ENCODE measurements at places on chromosomes 5 and 9. TPM values are rescaled to one million over a fixed set of nuclear protein-coding genes. Genes with fewer than 3 reads are reported as not detected.

OR13C4 gene
- not detected for total RNA-seq

ST8SIA4 gene
- 82.3 TPM for total RNA-seq

TAF11L10 gene
- not detected for total RNA-seq

SYK gene
- 0.80 TPM for total RNA-seq

SPATA31D4 gene
- total RNA-seq = not detected

DIRAS2 gene
- not detected for total RNA-seq

IL4 gene
- 21.6 TPM for total RNA-seq

LRRC19 gene
- total RNA-seq = not detected

SQSTM1 gene
- 194 TPM for total RNA-seq

PCDHGB1 gene
- total RNA-seq = 0.48 TPM

GRM6 gene
- total RNA-seq = not detected

SLC1A3 gene
- not detected for total RNA-seq

GRCh38 chr9:111069183-111069582 is 30.9 kb upstream of the LPAR1 start:
- H3K27ac ChIP-seq = no peak overlapping the region
- no peak for DNase-seq
- H3K27me3 ChIP-seq = no peaks in the 10 kb centered on the region
- H3K36me3 ChIP-seq = no peaks in the 10 kb centered on the region
- no peaks in the 10 kb centered on the region for H3K4me1 ChIP-seq

GRCh38 chr5:60339691-60340201 is 360.2 kb downstream of the DEPDC1B start:
- no peak for DNase-seq
- no peaks in the 10 kb centered on the region for H3K27me3 ChIP-seq
- H3K36me3 ChIP-seq = no peaks in the 10 kb centered on the region
- no peaks in the 10 kb centered on the region for H3K4me1 ChIP-seq
- H3K27ac ChIP-seq = no peak overlapping the region

DNA sequence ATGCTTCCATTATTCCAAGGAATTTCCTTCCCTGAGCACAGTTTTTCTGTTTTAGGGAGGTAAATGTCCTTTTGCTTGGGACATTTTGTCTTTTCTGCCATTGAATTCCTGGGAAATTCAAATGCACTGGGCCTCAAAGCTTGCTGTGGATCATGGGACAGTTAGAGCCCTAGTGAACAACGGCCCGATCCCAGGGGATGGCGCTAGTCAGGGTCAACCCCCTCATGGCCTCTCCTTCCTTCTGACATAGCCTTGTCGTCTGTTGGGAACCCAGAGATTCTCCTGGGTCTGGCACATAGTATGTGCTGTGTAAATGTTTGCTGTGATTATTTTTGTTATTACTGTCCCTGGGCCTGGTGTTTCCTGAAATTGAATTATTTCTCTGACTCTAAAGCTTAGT is 30.7 kb upstream of the COL15A1 start:
- no peak for DNase-seq
- H3K4me1 ChIP-seq = no peaks in the 10 kb centered on the region
- H3K27me3 ChIP-seq = peaks cover 3% of the 10 kb centered on the region
- no peaks in the 10 kb centered on the region for H3K36me3 ChIP-seq
- no peak overlapping the region for H3K4me3 ChIP-seq

- H3K27me3 ChIP-seq = peaks cover 24% of the 10 kb centered on the region
- peak overlapping the region; percentile 34 for H3K27ac ChIP-seq
- H3K36me3 ChIP-seq = no peaks in the 10 kb centered on the region
- H3K4me3 ChIP-seq = no peak overlapping the region
- no peak for DNase-seq
- peaks cover 18% of the 10 kb centered on the region for H3K4me1 ChIP-seq
These were observed 58.6 kb upstream of the ZBED3 start for GRCh38 chr5:77145666-77146065.

GRCh38 chr5:14894748-14895147 is 23.2 kb upstream of the ANKH start:
- no peak overlapping the region for H3K27ac ChIP-seq
- H3K4me1 ChIP-seq = peaks cover 2% of the 10 kb centered on the region
- H3K4me3 ChIP-seq = no peak overlapping the region
- H3K36me3 ChIP-seq = no peaks in the 10 kb centered on the region
- peaks cover 1% of the 10 kb centered on the region for H3K27me3 ChIP-seq

DNA sequence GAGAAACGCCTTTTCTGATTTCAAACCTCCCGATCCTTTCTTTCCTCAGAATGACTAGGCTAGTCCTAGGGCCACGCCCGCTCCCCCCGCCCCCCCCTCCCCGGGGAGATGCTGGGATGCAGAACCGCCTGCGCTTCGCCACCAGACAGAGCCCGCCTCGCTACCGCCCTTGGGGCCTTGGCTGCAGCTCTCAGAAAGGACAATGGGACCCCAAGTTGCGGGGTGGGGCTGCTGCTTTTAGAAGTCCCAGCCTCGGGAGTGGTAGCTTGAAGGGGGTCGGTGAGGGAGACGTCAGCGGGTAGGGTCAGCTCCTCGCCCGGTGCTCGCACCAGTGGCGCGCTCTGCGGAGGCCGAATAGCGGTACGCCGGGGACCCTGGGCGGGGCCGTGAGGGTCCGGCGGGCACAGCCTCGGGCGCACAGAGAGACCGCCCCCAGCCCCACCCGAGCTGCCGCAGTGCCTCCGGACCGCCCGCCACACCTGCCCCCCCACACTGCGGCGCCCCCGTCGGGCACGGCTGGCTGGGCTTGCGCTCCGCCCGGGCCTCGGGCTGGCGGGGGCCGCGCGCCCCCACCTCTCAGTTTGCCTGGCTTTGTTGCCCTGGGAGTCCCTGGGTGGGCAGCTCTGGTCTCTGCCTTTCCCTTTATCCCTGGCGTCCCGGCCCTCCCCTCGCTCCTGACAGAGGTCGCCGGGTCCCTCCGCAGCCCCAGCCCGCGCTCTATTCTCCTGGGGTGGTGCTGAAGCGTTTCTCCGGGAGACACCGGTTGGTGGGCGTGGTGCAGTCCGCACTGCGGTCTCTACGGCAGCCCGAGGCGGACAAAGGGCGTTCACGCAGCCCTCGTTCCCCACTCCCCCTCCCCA is 1.2 kb downstream of the MAP1B start:
- H3K36me3 ChIP-seq = no peaks in the 10 kb centered on the region
- H3K27ac ChIP-seq = no peak overlapping the region
- peaks cover 70% of the 10 kb centered on the region for H3K27me3 ChIP-seq

DNA sequence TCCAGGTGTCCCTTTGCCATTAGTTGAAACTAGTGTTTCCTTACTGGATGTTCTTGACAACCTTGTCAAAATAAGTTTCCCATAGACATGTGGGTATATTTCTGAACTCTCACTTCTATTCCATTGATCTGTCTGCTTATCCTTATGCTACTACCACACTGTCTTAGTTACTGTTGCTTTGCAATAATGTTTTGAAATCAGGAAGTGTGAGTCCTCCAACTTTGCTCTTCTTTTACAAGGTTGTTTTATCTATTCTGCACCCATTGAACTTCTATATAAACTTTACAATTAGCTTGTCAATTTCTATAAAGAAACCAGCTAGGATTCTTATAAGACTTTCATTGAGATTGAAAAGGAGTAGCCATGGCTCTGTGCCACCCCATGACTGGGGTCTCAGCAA is 24.3 kb downstream of the CD14 start:
- no peak for DNase-seq
- no peaks in the 10 kb centered on the region for H3K36me3 ChIP-seq

- DNase-seq = no peak
- no peaks in the 10 kb centered on the region for H3K36me3 ChIP-seq
- no peaks in the 10 kb centered on the region for H3K4me1 ChIP-seq
- no peak overlapping the region for H3K27ac ChIP-seq
- no peak overlapping the region for H3K4me3 ChIP-seq
These were observed 18.8 kb upstream of the PPARGC1B start for GRCh38 chr5:149711338-149711737.

GRCh38 chr9:98236901-98237487 is 18.5 kb downstream of the TBC1D2 start:
- no peak overlapping the region for H3K4me3 ChIP-seq
- H3K36me3 ChIP-seq = no peaks in the 10 kb centered on the region
- H3K4me1 ChIP-seq = peaks cover 2% of the 10 kb centered on the region
- DNase-seq = no peak
- no peaks in the 10 kb centered on the region for H3K27me3 ChIP-seq

DNA sequence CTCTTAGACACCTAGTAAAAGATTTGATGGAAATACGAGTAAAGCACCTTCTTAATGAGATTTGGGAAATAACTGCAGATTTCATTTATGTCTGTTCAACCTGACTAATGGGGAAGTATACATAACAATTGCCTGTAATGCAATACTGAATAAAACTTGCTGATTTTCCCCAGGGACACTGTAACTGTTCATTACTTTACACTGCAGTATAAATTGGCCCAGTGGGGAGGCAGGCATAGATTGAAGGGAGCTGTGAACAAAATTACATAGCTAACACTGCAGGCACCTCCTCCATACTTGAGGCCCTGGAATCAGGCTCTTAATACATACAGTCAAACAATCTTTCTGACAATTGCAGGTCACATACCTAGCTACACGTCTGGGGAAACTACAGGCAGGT is 216.2 kb downstream of the PTPRD start:
- H3K4me1 ChIP-seq = no peaks in the 10 kb centered on the region
- no peak for DNase-seq
- no peaks in the 10 kb centered on the region for H3K36me3 ChIP-seq
- H3K4me3 ChIP-seq = no peak overlapping the region

DNA sequence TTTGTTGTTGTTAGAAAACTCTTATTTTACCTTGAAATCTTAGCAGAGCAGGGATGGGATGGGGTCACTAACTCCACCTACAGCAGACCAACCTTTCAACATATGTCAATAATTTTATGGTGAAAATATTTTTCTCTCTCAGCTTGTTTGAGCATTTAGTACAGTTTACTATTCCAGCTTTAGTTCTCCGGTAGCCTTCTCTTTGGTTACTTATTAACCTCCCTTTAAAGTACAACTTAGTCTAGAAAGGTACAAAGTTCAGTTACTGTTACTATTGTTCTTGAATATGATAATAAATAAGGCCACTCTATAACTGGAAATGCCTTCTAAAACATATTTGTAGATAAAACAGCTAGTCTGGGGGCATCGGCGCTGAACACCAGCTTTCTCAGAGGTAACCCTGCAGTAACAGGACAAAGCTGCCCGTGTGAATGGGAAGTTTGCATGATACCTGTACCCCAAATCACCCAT is 233.3 kb downstream of the PCSK1 start:
- H3K27me3 ChIP-seq = peaks cover 6% of the 10 kb centered on the region
- H3K4me1 ChIP-seq = no peaks in the 10 kb centered on the region
- H3K27ac ChIP-seq = no peak overlapping the region
- no peak for DNase-seq
- H3K36me3 ChIP-seq = no peaks in the 10 kb centered on the region

DNA sequence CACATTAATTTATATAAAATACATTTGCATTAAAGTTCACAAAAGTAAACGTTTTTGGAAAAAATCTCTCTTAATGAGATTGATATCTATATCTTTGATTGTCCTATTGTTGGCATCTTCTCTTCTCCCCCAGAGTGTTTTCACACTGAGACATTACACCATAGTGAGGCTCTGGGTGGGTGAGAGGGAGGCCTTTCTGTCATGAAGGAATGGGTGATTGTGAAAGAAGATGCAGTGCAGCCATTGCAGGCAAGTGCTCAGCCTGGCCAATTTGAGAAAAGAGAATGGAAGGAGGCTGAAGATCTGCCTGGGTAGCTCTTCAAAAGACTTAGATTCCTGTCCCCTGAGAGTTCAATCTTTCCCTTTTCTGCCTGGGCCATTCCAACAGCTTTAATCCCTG is 140.8 kb downstream of the SLC12A2 start:
- DNase-seq = no peak
- no peaks in the 10 kb centered on the region for H3K36me3 ChIP-seq
- no peaks in the 10 kb centered on the region for H3K27me3 ChIP-seq
- peaks cover 3% of the 10 kb centered on the region for H3K4me1 ChIP-seq

- H3K4me3 ChIP-seq = no peak overlapping the region
- H3K27me3 ChIP-seq = no peaks in the 10 kb centered on the region
- H3K4me1 ChIP-seq = no peaks in the 10 kb centered on the region
- DNase-seq = no peak
- no peak overlapping the region for H3K27ac ChIP-seq
- H3K36me3 ChIP-seq = no peaks in the 10 kb centered on the region
These were observed 62.9 kb upstream of the BARX1 start for GRCh38 chr9:94017939-94018531.

GRCh38 chr9:132127888-132128534 is 33.8 kb upstream of the NTNG2 start:
- H3K27ac ChIP-seq = no peak overlapping the region
- DNase-seq = no peak
- peaks cover 55% of the 10 kb centered on the region for H3K27me3 ChIP-seq
- no peaks in the 10 kb centered on the region for H3K36me3 ChIP-seq

- no peak overlapping the region for H3K27ac ChIP-seq
- H3K4me1 ChIP-seq = peaks cover 3% of the 10 kb centered on the region
- H3K27me3 ChIP-seq = no peaks in the 10 kb centered on the region
These were observed 27.8 kb downstream of the TMEM167A start for GRCh38 chr5:83049370-83049885.

DNA sequence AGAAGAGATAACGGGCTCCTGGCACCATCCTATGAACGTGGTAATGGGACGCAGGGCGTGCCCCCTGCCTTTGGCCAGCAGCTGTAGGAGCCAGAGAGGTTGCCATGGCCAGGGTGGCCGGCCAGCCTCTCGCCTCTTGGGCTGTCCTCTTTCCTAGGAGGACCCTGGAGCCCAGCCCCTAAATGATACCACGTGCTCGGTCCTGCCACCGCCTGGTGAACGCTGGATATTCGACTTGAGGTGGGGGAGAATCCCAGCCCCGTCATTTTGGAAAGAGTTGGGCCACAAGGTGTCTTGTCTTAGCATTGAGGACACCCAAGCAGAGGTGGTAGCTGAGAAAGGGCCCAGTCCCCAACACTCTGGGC is 391 bp upstream of the NRG2 start:
- peaks cover 62% of the 10 kb centered on the region for H3K27me3 ChIP-seq
- no peak for DNase-seq
- H3K27ac ChIP-seq = no peak overlapping the region
- H3K36me3 ChIP-seq = no peaks in the 10 kb centered on the region
- peak overlapping the region; percentile 20 for H3K4me3 ChIP-seq

DNA sequence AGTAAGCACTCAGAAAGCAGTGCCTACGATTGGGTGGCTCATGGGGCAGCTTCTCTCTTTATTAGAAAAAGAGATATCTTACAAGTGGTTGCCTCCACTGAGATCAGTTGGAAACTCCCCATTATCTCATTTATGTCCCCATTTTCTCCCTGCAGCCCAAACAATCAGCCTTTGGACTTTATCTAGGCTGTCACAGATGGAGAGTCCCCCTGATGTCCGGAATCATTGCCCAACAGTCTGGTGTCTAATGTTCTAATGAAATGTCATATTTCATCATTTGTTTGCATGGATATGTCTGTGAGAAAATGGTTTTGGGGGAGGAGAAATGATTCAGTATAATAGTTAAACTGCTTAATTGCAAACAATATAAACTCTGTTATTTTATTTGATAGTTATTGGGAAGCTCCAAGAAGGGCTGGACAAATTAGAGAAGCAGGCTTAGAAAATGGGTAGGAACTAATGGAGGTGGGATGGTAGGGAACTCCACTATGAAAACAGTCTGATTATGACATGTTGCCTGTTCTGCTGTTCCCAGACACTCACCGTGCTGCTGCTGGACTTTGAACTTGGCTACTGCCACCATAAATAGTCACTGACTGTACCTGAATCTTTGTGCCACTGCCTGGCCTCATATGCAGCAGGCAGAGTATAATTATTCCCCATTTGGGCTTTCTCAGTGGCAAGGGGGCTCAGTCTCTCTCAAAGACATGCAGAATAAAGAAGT is 38.3 kb upstream of the SMAD5 start:
- no peak overlapping the region for H3K27ac ChIP-seq
- DNase-seq = no peak
- H3K4me1 ChIP-seq = no peaks in the 10 kb centered on the region
- no peaks in the 10 kb centered on the region for H3K36me3 ChIP-seq
- no peak overlapping the region for H3K4me3 ChIP-seq

GRCh38 chr5:177456976-177457851 is 10.6 kb downstream of the PRR7 start:
- peak overlapping the region; percentile 6 for H3K4me3 ChIP-seq
- H3K27ac ChIP-seq = no peak overlapping the region
- peaks cover 8% of the 10 kb centered on the region for H3K27me3 ChIP-seq
- peaks cover 2% of the 10 kb centered on the region for H3K36me3 ChIP-seq
- H3K4me1 ChIP-seq = peaks cover 26% of the 10 kb centered on the region
